ENCODE measurements at places on chromosomes 3 and 15.

DNA sequence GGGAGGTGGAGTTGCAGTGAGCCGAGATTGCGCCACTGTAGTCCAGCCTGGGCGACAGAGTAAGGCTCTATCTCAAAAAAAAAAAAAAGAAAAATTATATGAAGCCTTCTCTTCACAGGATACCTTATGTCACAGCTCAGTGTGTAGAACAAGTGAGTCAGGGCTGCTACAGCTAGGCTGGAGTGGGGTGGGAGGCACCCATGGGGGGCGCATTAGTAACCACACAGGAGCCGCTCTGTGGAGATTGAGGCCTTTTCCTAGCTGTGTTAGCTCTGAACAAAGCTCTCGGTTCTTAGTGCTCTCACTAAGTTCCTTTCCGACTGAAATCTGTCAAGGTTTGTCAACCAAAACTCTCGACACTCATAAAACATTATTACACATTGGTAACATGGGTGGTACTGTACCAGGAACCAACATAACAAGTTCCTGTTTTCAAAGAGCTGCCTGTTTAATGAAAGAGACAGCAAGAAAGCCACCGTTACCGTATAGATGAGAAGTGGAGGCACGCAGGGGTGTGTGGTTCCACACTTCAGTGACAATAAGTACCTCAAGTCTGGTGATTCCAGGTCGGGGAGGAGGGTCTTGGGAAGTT lies 4.5 kb downstream of the LRRC31 start:
- no peak for DNase-seq

DNA sequence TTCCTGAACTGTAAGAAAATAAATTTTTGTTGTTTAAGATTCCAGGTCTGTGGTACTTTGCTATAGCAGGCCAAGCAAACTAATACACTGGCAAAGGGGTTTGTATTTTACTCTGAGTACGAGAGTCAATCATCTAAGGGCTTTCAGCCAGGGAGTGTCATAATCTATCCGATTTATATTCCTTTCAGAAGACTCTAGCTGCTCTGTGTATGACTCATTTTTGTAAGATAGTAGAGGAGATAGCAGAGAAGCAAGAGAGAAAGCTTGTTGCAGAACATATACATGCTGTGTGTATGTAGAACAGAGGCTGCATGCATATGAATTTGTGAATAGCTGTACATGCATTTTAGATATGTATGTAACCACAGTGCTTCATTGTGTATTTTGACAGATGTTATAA lies 577.9 kb upstream of the EPHA6 start:
- no peak for DNase-seq

GRCh38 chr3:27353221-27353620 lies 16.0 kb downstream of the NEK10 start:
- DNase-seq: no peak

- no peak for DNase-seq
Measured at GRCh38 chr15:96699871-96700401, 369.4 kb downstream of the NR2F2 start.

DNA sequence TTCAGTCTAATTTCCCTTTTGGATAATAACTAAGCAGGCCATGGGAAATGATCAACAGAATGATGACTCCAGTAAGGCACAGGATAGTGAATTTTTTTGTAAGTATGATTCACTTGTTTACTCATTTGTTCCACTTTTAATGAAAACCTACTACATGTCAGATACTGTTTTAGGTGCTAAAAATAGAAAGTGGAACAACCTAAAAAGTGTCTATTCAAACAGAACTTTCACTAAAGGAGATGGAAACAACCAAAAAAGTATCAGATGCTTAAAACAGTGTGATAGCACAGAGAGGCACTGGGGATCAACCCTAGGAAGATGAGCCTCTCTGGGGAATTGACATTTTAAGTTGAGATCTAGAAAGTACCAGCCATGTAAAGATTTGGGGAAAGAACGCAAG lies 11.1 kb downstream of the RYK start:
- no peak for DNase-seq

GRCh38 chr3:30502742-30503073 lies 103.7 kb upstream of the TGFBR2 start:
- no peak for DNase-seq

- DNase-seq: no peak
Measured at GRCh38 chr15:62188744-62189143, 23.7 kb upstream of the C2CD4B start.

DNA sequence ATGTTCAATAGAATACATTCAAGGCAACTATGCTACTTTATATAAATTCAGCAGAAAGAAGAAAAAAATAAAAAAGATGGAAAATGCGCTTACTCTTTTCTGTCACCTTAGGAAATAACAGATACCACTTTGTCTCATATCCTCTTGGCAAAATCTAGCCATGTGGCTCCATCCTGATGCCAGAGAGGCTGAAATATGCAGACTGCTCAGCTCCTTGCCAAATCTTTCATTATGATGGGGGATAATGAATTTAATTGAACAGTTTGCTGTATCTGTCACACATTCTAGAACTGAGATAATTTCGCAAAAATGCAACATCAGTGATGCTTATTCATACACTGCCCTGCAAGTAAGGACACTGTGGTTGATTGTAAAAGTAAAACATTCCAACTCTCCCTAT lies 1081.5 kb downstream of the PLOD2 start:
- no peak for DNase-seq

DNA sequence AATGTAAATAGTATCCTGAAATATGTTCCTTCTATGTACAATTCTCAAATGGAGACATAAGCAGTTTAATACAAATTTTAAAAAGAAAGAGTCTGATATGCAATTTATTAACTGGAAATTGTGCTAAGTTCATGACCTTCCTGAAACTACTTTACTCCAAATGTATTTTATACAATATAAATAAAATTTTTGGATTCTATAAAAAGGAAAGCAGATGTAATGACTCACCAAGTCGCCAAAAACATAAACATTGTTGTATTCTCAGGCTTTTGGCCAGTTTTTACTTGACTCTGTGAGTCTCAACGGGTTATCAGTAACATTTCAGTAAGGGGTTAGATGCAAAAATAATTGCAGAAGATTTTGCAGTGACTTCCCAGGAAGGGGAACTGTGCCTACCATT lies 948.2 kb downstream of the EPHA3 start:
- DNase-seq: no peak

DNA sequence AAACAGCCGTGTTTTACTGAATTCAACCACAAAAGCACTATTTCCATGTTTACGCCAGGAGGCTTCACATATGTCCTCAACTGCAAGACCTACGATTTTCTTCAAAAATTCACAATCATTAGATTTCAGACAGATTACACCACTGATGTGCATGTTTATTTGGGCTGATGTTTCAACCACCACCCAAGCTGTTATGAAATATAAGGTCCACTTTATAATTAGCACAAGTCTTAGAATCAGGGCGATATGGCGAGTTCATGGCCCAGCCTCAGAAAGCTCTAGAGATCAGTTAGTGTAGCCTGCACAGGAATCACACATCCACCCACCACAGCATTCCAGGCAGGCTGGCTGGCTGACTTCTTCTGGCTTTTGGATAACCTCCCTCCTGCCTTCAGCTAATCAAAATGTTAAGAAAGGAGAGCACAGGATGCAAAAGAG lies 15.4 kb downstream of the SH3BP5 start:
- no peak for DNase-seq

DNA sequence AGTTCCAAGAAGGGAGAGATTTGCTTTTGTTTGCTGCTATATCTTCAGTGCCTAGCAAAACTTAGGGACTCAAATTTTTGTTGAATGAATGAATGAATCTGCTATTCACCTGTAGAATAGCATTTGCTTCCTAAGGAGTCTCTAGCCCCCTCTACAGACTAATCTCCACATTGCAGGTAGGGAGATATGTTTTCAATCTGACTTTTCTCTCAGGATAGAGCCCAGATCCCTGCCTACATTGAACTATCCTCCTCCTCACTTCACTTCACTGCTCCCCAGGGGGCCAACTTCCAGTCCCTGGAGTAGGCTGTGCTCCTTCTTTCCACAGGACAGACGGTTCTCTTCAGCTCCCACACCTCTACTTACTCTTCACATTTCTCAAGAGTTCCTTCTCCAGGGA lies 81.9 kb upstream of the PTX3 start:
- DNase-seq: no peak

- no peak for DNase-seq
Measured at GRCh38 chr15:52551762-52552161, 17.1 kb downstream of the ARPP19 start.

DNA sequence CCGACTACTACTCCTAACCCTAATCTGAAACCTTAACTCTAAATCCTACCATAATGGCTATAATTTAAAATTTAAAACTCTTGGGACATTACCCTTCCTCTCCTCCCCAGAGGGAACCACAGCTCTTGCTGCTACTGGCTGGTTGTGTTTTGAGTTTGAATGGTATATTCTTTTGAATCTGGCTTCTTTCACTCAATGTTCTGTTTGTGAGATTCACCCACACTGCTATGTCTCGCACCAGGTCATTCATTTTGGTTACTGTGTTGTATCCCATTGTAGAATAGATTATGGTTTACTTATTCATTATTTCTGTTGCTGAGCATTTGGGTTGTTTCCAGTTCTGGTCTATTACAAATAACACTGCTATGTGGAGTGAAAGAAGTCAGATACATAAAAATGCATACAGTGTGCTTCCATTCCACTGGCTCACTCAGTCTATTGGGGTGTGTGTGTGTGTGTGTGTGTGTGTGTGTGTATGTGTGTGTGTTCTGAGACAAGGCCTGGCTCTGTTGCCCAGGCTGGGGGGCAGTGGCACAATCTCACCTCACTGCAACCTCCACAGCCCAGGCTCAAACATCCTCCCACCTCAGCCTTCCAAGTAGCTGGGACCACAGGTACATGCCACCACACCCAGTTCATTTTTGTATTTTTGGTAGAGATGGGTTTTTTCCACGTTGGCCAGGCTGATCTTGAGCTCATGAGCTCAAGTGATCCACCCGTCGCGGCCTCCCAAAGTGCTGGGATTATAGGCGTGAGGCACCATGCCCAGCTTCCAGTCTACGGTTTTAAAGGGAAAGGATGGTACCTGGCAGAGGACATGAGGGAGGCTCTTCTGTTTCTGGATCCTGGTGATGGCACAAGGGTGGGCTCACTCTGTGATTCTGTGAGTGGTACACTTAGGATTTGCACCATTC lies 19.2 kb upstream of the SYNM start:
- no peak for DNase-seq

- DNase-seq: no peak
Measured at GRCh38 chr3:123064914-123065313, 1.9 kb upstream of the PDIA5 start.

- DNase-seq: no peak
Measured at GRCh38 chr15:41908736-41909461, 15.0 kb upstream of the SPTBN5 start.

GRCh38 chr3:56819016-56819809 lies 17.5 kb upstream of the ARHGEF3 start:
- DNase-seq: no peak

DNA sequence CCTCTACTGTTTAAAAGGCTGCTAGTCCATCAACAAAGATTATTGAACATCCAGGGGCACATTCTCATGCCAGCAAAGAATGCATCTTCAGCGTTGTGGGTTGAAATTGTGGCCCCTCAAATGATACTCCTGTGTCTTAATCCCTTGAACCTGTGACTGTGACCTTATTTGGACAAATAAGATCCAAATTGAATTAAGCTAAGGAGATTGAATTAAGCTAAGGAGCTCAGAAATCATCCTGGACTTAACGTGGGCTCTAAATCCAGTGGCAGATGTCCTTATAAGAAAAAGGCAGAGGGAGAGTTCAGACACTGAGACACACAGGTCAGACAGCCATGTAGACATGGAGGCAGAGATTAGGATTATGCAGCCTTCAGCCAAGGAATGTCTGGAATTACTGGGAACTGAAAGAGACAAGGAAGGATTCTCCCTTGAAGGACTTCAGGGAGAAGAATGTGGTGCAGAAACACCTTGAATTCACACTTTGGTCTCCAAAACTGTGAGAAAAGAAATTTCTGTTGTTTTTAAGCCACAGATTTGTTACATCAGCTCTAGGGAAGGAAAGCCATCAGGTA lies 57.3 kb upstream of the SLC24A5 start:
- no peak for DNase-seq

- no peak for DNase-seq
Measured at GRCh38 chr3:184608209-184608608, 46.6 kb downstream of the EPHB3 start.

GRCh38 chr3:17745301-17745700 lies 2.9 kb upstream of the TBC1D5 start:
- DNase-seq: no peak

- no peak for DNase-seq
Measured at GRCh38 chr15:73928971-73929627, 2.8 kb downstream of the LOXL1 start.

DNA sequence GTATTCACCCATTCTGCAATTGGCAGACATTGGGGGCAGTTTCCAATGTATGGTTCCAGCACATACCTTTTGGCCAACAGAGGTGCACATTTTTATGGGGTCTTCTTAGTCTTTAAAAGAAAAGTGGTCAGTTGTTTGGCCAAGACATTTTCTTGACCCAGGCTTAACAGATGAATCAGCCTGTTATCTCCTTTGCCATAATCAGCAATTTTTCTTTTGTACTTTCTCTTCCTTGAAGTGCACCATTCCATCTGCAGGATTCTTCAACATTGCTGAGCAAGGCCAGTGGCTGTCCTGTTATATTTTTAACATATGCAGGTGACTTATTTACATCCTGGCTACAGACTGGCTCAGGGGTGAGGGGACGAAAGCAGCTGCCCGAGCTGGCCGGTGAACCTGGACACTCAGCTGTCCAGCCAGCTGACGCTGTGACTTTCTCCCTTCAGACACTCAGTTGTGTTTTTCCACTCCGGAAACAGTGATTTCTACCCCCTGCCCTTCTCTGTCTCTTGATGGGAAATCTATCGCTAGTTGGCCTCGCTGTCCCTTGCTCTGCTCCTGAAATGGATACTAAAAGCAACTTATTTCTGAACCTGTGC lies 96.5 kb upstream of the TNFAIP8L3 start:
- no peak for DNase-seq

GRCh38 chr15:84600331-84600686 lies 500 bp upstream of the ZSCAN2 start:
- no peak for DNase-seq

DNA sequence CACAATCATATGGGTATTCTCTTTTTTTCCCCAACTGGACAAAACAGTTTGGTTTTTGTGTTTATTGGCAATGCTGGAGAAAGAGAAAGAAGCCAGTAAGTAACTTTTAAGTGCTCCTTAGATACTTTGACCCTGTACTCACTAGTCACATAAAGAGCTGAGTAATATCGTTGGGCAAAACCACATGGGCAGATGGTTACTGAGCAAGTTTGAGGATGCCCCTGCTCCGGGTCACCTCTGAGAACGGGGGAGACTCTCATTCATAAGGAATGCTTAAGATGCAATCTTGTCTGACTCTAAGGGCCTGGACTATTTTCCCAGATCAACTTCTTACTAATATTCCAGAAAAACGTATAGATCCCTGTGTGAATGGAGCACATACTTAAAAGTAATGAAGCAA lies 106.4 kb upstream of the SLC2A2 start:
- DNase-seq: no peak

GRCh38 chr15:93024716-93025624 lies 64.0 kb downstream of the RGMA start:
- DNase-seq: no peak

- DNase-seq: no peak
Measured at GRCh38 chr3:168251371-168251770, 155.6 kb upstream of the GOLIM4 start.

Data from stimulated activated CD8-positive, alpha-beta memory T cell treated with anti-CD3 and anti-CD28 coated beads, Interleukin-7, amount 100 ng/mL, for 1 hour (primary cell).